ENCODE measurements at places on chromosomes 7 and 10.

- no peak for DNase-seq
These were observed 368.8 kb downstream of the SFMBT2 start for GRCh38 chr10:7042000-7042399.

GRCh38 chr7:103551016-103551415 is 105.0 kb upstream of the SLC26A5 start:
- DNase-seq, result no peak

GRCh38 chr10:16521311-16522016 is at the start of gene C1QL3:
Gene C1QL3, minus strand, starts transcription at chr10:16521879. Its CDS starts 814 bp downstream, at chr10:16521065.
- DNase-seq, result no peak

DNA sequence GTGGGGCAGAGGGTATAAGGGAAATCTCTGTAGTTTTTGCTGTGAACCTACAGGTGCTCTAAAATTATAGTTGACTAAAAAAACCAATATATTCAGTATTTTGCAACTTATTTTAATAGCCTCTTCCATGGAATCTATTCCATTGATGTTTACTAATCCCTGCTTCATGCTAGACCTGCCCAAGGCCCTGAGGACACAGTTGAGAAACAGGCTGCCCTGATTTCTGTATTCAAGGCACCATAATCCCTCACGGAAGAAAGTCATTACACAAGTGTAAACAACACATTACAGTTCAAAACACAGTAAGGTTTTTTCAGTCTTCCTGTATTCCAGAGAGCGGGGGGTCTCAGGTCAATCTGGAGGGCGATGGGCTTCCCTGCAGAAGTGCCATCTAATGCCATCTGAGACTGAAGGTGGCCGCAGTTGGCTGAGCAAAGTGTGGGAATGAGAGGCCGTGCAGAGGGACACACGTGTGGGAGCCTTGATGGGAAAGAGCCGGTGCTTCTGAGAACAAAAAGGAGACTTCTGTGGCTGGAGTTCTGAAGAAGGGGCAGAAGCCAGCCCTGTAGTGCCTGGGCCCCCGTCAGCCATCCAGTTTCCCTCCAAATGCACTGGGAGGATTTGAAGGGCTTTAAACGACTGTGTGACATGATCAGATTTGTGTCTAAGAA is 146.9 kb downstream of the PTPN20 start:
- no peak for DNase-seq

GRCh38 chr7:72028267-72028666 is 383.9 kb downstream of the CALN1 start:
- DNase-seq, result no peak

DNA sequence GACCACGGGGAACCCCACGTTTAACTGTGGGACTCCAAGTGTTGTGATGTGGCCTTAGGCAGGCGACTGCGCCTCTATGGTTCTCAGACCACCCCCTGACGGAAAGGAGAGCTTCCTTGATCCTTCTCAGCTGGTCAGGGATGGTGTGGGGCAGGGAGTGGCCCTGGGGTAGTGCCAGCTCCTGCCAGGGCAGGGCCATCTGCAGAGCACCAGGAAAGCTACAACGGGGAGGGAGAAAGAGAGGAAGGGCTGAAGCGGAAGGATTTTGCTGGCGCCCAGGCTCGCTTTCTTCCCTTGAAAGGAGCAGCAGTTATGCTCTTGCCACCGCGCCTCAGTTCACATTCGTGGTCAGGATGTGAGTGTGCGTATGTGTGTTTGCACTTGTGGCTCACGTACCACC is 74.9 kb upstream of the PCBD1 start:
- DNase-seq, result no peak

DNA sequence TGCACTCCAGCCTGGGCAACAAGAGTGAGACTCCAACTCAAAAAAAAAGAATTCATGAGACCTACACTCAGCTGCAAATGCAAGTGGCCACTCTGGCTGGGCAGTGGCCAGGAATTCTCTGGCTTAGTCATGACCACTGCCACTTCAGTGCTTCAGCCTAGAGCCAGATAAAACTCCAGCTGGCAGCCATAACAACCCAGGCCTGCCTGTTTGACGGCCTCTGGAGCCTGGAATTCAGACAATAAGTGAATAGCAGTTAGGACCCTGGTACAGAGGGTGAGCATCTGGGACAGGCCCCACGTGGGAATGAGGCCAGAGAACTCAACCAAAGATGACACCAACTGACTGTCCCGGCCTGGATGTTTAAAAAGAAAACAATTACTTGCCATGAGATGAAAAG is 18.9 kb downstream of the RCC1L start:
- no peak for DNase-seq

DNA sequence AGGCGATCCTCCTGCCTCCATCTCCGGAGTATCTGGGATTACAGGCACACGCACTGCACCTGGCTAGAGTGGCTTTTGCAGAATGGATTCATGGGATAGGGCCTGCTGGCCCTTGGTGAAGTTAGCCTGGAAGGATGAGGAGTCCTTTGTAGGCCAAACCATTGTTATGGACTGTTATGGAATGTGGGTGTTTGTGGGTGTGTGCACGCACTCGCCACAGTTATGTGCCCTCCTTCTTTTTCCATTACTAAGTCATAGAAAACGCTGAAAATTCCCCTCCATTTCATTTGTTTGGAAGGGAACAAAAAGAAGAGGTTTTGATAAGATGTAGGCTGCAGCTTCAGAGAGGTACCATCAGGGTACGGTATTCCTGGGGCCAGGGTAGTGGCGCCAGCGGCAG is 15.0 kb downstream of the ZNF862 start:
- DNase-seq, result no peak

DNA sequence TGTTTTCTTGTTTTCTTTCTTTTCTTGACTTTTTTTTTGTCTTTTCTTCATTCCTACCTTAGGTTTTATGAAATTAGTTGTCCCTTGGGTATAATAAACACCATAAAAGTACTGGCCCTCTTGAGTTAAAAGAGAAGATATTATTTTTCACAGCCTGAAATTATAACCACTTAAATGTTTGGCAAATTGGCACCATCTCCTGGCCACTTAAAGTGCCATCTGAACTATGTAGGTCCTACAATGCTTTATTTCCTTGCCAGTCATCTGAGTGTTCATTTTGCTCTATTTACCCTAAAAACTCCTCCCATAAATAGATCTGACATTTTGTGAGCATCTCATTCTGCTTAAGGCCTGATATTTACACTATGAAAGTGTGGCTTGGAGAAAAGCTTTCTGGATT is 98.9 kb upstream of the PRKCQ start:
- no peak for DNase-seq

- DNase-seq, result no peak
These were observed 56.7 kb downstream of the VSTM4 start for GRCh38 chr10:49058463-49059255.

DNA sequence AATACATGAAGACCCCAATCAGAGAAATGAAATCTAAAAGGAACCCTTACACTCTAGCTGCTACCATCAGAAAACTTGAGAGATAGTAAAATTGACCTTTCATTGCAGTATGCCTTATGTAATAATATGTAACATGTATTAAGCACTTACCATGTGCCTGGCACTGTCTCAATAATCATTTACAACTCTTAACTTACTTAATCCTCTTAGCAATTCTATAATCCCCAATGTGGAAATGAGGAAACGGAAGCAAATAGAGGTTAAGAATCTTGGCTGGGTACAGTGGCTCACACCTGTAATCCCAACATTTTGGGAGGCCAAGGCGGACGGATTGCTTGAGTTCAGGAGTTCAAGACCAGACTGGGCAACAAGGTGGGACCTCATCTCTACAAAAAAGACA is 29.8 kb upstream of the FHIP2A start:
- no peak for DNase-seq

DNA sequence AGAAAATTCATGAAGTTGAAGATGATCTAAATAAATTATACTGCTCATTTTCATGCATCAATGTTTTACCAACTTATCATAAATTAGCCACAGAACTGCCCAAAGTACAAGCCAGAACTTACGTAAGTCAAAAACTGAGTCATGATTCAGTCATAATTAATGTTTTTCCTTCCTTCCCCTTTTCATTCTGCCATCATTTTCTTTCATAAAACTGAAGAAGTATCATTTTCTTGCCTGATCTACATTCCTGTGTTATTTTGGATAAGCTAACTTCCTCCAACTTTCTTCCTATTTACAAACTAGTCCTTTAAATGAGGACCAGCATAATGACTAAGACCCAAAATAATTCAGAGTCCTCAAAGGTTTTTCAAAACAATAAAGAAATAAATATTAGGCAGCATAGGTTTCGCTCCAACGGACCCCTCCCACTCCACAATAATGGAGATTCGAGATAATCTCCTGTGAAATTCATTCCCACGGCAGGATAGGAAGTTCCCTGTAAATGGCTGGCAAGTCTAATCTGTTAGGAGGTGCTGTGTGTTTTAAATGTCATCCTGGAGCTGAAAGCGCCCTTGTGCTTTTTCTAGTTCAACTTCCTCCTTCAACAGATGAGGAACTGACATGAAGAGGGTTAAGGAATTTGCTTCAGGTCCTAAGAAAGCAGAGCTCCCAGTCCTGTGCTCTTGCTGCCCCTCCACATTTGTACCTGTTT is 218.9 kb downstream of the DOCK4 start:
- DNase-seq, result no peak

DNA sequence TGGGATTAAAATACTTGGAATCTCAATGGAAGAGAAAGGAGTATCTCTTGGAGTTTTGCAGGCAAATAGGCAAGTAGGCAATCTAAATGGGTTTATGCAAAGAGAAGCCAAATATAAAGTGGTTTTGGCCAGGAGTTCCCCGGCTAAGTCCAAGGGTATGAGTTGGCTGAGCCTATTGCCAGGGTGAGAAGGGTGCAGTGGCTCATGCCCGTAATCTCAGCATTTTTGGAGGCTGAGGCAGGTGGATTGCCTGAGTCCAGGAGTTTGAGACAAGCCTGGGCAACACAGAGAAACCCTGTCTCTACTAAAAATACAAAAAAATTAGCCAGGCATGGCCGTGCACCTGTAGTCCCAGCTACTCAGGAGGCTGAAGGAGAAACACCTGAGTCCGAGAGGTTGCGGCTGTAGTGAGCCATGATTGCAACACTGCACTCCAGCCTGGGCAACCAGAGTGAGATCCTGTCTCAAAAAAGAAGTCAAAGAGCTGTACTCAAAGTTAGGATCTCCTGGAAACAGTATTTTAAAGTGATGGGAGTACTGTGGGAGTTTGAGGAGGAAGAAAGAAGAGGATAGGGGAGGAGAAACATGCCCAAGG is 130.4 kb upstream of the RAB18 start:
- DNase-seq, result no peak

DNA sequence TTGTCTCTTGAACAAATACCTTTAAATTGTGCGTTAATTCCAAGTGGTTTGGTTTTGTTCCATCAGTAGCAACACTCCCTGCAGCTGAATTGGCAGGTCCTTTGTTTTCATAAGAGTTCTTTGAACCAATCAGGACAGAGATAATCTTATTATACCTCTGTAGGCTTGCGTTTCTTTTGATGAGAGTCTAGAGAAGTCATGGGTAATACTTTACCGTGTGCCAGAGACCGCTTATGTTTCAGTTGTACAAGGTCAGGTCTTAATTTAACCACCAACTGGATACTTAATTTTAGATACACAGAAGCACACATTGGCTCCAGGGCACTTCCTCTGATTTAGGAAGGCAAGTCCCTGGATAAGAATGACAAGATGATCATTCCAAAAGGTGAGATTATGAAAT is at the start of gene ASB15:
Gene ASB15 (plus strand): TSS at position 292 of the 400 bp plus-strand sequence. CDS start 12,682 bp downstream, outside the sequence.
- no peak for DNase-seq

DNA sequence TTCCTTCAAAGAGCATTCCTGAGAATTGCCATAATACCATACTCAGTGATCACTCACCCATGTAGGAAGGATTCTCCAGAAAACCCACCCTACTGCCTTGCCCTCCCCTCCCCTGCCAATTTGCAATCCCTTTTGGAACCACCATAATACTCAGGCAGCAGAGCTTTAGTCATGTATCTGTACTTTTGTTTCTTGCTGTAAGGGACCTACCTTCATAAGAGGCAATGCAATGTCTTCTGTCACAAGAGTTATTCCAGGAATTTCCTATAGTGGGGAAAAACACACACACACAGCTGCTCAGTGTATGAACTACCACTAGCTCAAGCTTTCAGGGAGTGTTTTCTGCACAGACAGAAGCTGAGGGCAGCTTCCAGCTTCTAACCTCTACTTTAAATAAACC is 67.0 kb downstream of the GSAP start:
- no peak for DNase-seq

- no peak for DNase-seq
These were observed 28.1 kb upstream of the GPR22 start for GRCh38 chr7:107441581-107442422.

- DNase-seq, result no peak
These were observed 522 bp downstream of the CCL24 start for GRCh38 chr7:75813084-75813483.

All from stimulated activated CD8-positive, alpha-beta memory T cell treated with anti-CD3 and anti-CD28 coated beads, Interleukin-15, amount 100 ng/mL, for 24 hours (primary cell).